ENCODE measurements at places on chromosomes 2 and 18.

DNA sequence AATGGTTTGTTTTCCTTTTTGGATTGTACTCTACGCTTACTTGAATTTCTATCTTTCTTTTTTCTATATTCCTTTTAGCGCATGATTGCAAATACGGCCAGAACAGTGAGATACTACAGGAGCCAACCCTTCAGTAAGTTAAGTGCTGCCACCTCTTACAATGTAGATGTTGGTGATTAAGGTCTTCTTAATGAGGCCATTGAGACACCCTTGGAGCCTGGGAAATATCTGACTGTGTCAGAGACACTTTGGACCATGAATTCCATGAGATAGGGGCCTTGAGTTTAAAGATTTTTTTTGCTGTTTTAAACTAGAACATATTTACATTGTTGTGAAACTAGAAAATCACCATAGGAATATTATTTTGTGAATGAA lies 27.1 kb upstream of the MAP3K20 start:
- DNase-seq, result peak; percentile 72

- DNase-seq, result no peak
Observed at GRCh38 chr2:85327160-85327821, 498 bp downstream of the TGOLN2 start.

GRCh38 chr18:67068608-67069007 lies 447.9 kb downstream of the DSEL start:
- peak; percentile 10 for DNase-seq

DNA sequence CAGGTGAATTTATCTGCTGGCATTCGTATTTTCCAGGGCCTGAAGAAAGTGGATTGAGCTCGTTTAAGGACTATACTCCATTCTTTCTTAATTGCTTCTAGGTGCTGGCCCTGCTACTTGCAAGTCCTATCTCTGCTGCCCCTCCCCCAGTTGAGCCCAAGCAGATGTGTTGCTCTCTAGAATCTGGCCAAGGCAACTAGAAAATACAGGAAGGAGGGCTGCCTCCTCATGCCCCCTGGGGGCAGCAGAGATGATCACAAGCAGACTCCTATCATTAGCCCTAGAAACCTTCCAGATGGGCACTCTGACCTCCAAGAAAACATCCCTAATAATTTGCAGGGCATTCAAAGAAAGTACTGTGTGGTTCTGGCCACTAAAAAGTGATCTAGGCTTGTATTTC lies 72.5 kb upstream of the CYP26B1 start:
- peak; percentile 49 for DNase-seq

DNA sequence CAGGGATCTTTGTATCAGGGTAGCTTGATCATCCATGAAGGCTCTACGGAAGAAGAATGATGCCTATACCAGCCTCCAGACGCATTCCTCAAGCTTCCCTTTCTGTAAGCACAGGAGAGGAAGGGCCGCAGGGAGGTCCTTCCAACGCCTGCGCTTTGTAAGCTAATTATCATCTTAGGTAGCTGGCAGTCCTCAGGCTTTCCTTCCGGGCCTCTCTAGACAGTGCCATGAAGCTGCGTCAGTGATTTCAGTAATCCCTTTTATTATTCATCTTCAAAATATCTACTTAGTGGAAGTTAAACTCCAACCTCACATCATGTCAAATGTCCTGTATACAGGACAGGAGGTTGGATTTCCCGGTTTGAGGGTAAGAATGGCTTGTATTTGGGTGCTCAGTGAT lies 92.3 kb downstream of the ETAA1 start:
- no peak for DNase-seq

DNA sequence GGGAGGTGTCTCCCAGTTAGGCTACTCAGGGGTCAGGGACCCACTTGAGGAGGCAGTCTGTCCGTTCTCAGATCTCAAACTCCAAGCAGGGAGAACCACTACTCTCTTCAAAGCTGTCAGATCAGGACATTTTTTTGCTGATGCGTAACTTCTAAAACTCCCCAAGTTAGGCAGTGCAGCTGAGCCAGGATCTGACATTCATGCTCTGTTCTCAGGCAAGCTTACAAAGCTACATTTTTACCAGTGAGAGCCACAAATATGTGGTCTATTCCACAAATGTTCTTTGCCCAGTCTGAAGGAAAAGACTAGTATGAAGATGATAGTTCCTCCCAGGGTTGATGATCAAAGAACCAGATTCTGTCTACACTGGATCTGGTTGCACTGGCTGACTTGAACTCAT lies 184.1 kb downstream of the MTCL1 start:
- no peak for DNase-seq

DNA sequence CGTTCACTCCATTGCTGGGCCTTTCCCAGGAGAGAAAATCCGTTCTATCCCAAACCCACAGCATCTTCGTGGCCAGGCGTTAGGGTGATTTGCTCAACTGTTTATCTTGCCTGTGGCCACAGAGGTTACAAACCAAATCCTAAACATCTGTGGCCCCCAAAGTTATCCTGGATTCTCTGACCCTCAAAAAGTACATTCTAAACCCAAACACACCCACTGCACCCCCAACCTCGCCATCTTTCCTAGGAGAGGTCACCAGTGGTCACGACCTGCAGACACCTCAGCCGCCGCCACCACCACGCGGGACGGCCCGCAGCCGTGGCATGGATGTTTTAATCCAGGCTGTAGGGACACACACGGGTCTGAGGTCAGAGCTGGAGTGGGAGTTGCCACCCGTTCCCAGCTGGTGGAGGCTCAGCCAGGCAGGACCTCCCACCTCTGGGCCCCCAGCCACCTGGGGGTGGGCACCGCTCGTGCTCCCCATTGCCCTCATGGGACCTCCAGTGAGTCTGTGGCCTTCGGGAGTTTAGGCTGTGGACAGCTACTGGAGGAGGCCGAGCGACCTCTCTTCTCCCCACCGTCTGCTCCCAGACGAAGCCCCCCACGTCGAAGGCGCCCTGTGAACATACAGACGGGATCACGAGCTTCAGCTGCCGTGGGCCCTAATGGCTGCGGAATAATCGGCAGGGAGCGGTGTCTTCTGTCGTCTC lies 72.0 kb downstream of the KCNG2 start:
- no peak for DNase-seq

GRCh38 chr18:13112982-13113381 lies 105.6 kb upstream of the LDLRAD4 start:
- DNase-seq, result no peak

DNA sequence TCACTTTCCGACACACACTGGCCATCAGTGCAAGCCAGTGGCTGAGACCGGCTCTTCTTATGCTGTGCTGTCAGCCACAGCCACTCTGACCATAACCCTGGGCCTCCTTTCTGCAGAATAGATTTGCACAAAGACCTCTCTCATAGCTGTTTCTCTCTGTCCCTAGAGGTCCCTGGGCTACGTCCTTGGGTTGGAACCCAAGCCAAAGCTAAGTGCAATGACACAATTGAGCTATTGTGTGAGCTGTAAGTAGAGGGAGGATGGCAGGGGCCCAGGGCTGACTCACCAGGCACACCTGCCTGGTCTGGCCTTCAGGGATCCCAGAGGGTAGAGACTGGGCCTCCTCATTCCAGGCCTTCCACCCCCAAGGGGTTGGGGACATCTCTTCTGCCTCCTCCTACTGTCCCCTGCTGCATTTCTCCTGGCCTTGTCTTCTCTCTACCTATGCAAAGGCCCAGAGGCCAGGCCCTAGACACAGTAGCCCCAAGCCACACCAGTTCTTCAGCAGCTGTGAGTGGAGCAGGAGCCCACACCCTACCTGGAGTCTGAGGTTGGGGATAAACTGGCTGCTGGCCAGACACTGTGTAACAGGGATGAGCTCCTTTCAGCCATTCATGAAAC lies 174.6 kb downstream of the NCK2 start:
- no peak for DNase-seq
